Breast epithelium (tissue), 4 donors: ENCODE measurements at places on chromosomes 11 and 22.

GRCh38 chr11:71221821-71222220, 30.6 kb downstream of the SHANK2 start:
- peak; percentile 36 for DNase-seq

GRCh38 chr11:114821621-114822412, 143.5 kb downstream of the NXPE2 start:
- DNase-seq: no peak

DNA sequence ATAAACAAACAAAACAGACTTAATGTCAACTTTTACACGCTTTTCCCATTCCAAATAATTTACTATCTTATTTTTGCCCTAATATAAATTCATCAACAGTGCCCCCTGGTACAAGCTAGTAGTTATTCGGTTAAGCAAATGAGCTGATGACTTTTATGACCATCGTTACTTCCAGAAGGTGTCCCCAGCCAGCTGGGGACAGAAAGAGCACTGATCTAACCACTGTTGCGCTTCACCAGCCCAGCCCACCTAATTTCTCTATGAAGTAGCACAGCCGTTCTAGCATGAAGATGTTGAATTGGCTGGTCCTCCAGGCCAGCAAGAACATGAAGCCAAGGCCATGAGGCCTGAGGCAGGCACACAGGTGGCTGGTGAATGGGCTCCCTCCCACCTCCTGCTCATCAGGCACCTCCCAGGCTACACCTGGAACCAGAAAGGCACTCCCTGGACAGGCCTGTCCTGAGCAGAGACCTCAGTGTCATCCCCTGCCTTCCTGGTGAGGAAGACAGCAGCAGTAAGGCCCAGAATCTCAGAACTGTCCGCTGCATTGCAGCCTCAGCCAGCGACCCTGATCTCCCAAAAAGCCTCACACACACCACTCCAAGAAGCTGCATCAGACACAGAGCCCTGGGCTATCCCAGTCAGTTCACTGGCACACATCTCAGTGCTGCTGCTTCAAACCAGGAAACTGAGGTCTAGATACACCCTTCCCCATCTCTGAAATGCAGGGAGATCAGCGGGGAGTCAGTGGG, 12.9 kb downstream of the GNB1L start:
- no peak for DNase-seq

GRCh38 chr11:27218421-27219038, 144.5 kb downstream of the CCDC34 start:
- DNase-seq: no peak

GRCh38 chr11:63917692-63918506, 935 bp upstream of the RCOR2 start:
- no peak for DNase-seq

DNA sequence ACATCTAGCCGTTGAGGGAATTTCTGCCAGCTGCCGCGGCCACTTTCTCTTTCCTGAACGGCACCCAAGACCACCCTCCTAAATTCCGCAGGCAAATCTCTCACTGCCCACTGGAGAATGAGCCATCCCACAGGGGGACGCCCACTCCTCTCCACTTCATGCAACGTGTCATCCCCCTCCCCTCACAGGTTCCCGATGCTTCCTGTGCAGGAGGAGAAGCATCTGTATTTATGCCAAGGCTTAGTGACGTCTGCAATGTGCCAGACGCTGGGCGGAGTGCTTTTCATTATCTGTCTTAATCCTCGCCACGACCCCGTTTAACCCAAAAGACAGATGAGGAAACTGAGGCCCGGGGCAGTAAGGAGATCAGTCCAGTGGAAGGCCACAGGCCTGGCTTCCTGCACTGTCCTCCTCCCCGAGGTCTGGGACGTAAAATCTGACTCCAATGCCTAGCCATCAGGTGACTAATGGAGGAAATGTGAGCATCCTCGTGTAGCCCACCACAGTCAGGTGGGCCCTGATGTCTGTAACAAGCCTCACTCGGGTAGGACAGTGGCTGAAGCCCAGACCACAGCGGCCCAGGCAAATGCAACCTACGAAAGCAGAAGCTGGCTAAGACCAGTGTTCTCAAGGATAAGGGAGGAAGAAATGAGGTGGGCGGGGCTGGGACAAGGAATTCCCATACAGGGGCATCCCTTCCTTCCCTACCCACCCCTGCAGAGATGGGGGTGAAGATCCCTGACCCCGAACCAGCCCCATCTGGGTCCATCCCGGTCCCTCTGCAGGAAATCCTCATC, 23.1 kb downstream of the MN1 start:
- no peak for DNase-seq

DNA sequence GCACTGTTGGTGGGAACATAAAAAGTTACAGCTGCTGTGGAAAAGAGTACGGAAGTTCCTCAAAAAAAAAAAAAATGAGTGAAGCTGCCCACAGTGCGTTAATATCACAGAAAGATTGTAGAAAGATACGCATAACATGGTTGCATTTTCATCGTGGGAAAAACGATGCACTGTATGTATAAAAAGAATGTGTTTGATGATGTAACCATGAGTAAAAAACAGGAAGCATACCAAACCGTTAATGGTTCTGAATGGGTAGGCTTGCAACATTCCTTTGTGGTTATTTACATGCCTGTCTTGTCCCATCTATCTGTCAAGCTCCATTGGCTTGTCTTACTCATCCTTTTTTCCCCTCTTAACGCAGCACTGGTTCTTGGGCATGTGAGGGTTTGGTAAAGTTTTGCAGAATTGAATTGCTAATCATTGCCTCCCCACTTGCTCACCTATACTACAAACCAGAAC, 33.8 kb upstream of the DKK3 start:
- DNase-seq: no peak

- peak; percentile 39 for DNase-seq
Measured at GRCh38 chr11:60377401-60378136, 763 bp upstream of the MS4A7 start.

DNA sequence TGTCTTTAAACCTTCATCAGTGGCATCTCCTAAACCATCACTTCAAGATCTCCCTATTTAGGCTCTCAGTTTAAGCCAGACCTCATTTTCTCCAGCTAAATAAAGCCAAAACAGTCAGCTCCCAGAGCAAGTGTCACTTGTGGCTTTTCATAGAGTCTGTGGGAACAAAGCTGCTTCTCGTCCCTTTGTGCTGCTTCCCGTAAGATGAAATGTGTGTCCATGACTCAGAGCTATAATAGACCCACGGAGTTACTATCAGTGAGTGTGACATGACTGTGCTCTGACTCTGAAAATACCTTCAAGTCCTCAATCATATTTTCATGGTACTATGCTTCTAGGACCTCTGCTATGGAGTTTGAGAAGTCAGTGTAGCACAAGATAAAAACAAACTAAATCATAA, 57.3 kb upstream of the SLN start:
- no peak for DNase-seq

DNA sequence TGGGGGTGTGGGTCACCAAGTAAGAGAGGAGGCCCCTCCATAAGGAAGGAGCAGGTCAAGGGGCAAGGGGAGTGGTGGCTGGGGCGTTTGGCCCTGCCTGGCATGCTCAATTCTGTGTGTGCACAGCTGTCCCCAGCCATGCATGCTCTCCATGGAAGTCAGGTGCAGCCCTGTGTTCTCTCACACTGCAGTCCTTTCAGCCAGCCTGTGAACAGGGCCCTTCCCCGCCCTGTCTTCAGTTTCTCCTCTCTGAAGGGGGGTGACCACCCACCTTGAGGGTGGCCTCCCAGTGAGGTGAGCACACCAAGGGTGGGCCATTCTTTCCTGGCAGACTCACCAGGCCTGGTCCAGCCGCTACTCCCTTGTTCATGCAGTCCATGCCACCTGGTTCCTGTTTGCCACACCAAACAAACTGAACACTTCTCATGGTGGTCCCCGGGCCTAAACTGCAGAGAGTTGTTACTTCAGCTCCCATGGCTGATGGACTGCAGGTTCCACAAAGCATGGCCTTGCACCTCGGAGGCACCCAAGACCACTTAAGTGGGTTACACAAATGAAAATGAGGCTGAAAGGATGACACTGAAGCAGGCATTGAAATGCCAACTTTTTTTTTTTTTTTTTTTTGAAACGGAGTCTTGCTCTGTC, 1.7 kb upstream of the CHCHD10 start:
- DNase-seq: no peak

GRCh38 chr11:58629857-58630256, 7.4 kb downstream of the CNTF start:
- DNase-seq: no peak

- DNase-seq: no peak
Measured at GRCh38 chr11:67534070-67534679, 10.9 kb upstream of the CABP2 start.

GRCh38 chr22:39949964-39950737, 10.0 kb upstream of the TMA7B start:
- DNase-seq: no peak

GRCh38 chr11:34599406-34599945, 21.4 kb upstream of the EHF start:
- no peak for DNase-seq

- no peak for DNase-seq
Measured at GRCh38 chr22:35008213-35008612, 57.7 kb upstream of the ISX start.

GRCh38 chr11:87966216-87966615, 209.0 kb downstream of the RAB38 start:
- DNase-seq: no peak

DNA sequence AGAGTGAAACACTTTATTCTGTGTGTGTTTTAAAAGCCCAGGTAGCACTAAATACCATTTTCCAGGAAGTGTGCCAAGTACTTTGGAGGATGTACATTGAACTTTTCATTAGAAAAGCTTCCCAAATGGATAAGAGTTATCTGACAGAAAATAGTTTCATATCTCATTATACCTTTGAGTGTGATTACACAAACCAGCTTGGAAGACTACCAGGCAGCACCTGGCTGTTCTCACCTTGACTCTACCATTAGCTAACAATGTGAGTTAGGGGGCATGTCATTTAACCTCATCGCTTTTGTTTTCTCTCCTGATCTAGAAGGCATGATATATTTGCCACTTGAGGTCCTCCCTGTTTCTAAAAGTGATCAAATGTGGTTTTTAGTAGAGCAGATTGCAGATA, 50.2 kb downstream of the GRM5 start:
- no peak for DNase-seq

DNA sequence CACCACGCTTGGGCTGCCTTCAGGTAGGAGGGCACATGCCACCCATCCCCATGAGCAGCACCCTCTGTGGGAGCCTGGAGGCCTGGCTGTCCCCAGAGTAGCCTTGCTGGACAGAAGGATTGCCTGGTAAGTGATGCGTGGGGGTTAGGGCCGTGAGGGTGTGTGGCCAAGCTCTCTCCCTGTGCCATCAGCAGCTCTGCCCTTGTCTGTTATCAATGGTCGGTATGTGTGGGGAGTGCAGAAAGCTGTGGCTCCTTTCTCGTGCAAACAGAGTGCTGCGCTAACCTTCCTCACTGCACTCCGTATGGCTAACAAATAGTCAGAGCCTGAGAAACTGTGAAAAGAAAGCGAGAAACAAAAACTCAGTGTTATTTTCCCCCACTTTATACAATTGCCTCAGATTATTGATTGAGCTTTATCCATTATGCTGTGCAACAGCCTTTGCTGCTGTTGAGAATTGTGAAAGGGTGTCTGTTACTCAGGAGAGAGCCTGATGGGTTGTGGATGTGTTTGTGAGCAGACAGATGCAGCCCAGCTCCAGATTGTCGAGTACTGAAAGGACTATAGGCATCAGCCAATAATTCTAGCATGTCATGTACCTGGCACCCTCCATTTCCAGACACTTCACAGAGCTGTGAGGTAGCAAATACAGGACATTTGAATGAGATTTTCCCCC, 432.2 kb downstream of the NTM start:
- DNase-seq: no peak

DNA sequence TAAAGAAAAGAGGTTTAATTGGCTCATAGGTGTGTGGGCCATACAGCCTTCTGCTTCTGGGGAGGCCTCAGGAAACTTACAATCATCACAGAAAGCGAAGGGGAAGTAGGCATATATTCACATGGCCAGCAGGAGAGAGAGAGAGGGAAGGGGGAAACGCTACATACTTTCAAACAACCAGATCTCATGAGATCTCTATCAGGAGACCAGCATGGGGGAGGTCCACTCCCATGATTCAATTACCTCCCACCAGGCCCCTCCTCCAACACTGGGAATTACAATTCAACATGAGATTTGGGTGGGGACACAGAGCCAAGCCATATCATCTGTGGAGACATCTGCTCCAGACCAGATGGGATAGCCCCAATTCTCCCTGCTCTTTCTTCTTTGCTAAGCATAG, 866.0 kb downstream of the BRD1 start:
- DNase-seq: no peak

- no peak for DNase-seq
Measured at GRCh38 chr11:118112711-118113430, 26.1 kb upstream of the SMIM35 start.

DNA sequence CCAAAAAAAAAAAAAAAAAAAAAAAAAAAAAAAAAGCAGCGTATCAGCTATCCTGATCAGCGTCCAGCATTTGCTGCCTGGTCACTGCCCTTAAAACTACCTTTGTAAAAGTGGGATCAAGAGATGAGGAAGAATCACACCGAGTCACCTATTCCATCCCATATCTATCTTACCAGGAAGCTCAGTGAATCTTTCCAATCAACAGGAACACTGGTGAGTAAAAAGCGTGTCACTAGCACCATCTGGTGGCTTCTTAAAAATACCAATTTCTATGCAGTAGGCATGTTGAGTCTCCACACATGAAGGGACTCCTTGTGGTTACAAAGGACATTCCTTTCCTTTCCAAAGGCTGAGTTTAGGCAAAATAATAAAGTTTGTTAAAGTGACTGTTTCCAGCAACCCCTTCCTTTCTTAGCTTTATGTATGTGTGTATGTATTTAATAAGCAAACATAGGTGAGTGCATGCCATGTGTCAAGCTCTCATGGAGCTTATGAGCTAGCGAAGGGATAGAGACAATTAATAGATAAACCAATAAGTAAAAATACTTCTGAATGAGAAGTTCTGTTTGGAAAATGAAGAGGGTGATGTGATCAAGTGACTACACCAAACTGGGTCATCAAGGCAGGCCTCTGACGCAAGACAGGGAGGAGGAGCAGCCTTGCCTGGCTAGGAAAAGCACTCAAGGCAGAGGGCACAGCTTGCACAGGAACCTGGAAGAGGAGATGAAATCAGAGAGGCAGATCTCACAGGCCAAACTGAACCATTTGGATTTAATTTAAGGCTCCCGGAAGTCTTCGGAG, 13.9 kb upstream of the TP53AIP1 start:
- DNase-seq: no peak

- no peak for DNase-seq
Measured at GRCh38 chr22:40348025-40348658, 1.8 kb downstream of the ADSL start.

- no peak for DNase-seq
Measured at GRCh38 chr11:1760351-1761109, 3.2 kb downstream of the CTSD start.

GRCh38 chr11:78061088-78061920, 2.4 kb upstream of the THRSP start:
- DNase-seq: peak; percentile 70

DNA sequence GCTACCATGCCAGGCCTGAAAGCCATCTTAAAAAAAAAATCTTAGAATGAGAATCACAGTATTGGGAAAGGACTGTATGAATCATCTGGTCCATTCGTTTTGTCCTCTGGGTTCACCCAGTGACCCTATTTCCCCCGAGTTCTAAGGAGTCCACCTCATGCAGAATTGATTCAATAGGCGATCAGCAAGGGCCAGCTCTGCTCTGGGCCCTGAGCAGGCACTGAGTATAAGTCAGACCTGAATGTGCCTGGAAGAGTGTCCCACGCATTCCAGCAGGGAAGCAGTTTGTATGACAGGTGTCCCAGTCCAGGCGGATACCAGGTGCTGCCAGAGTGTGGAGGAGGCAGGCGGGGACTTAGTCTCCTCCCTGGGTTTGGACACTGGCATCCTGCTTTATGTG, 883 bp upstream of the HMOX1 start:
- DNase-seq: no peak
